ENCODE measurements at places on chromosomes 4 and X.

DNA sequence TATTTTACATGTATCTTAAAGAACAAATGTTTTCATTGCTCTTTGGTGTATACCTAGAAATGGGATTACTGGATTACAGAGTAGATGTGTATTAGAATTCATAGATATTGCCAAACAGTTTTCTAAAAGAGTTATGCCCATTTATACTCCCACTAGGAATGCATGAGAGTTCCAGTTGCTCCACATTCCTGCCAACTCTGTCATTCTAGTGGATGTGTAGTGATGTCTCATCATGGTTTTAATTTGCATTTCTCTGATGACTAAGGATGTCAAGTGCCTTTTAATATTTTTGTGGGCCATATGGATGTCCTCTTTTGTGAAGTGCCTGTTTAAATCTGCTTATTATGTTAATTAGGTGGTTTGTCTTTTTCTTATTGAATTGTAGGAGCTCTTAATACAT is 65.6 kb upstream of the BMP2K start:
- no peak for DNase-seq

DNA sequence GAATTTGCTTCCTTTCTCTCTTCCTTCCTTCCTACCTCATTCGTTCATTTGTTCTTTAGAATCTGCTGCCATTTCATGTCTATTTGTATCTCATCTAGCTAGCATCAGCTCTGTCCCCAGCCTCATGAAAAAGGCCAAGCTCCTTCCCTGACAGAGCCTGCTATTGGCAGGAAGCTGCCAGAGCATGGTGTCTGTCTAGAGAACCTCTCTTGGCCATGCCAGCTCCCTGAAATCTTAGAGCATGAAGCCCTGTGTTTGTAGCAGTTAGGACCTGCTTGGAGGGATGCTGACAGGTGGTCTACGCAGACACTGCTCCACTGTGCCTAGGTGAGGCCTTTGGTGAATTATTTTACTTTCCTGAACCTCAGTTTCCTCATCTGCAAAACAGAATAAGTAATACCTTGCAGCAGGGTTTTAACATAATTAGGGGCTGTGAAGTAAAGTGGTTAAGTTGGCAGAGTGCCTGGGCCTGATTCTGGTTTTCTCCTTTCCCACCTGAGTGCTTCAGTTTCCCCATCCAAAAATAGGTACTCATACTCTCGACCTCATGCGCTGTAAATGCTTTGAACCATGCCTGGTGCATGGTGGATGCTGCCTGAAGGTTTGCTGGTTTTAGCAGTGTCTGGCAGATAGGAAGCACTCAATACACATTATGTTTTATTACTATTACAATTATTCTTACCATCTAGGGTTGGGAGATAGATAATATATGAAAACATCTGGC is 4.7 kb downstream of the PTTG2 start:
- no peak for DNase-seq

GRCh38 chr4:7429601-7430078 is 5.1 kb downstream of the PSAPL1 start:
- no peak for DNase-seq

DNA sequence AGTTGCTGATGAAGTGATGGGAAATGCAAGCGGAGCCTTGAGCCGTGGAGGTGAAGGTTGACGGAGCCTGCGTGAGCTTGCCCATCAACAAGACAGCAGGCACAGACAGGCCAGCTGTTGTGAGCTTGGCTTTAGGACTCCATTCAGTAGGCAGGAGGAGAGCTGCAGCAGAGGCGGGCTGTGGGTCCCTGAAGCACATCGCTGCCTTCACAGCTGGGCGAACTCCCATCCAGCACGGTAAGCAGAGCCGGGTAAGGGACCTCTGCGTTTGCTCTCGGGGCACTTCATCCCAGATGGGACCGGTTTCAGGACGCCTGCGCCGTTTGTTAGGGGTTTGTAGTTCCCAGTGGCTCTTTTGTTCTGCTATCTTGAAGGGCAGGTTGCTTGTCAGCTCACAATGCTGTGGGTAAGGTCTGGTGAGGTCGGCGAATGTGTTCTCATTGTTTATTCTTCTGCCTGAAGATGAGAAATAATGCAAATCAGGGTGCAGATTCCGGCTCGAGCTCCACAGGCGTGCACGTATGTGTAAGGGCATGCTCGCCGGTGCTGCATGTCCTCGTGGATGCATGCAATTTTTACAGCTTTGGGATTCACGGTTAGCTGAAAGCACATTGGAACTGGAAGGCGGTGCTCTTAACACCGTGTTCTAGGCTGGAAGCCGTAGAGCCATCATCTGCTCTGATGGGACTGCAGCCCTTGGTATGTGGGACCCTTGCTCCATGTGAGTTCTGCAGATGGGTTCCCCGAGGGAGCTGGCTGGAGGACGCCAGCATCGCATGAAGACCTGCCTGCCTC is 54.6 kb upstream of the CLDN34 start:
- no peak for DNase-seq

DNA sequence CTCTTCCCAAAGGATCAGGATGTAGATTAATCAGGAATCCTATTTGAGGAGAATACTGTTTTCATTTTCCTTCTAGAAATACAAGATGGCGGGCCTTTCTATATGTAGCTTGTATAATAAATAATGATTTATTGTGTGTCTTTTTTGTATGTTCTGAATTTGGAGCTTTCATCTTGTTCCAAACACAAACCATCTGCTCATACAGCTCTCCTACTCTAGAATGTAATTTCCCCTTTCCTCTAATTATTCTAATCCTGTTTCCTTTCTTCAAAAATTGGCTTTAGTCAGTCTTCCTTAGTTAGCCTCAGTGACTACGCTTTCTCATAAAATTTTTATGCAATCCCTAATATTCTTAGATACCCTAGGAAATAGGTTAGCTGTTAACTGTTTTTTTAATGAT is 422.2 kb downstream of the INPP4B start:
- no peak for DNase-seq

GRCh38 chr4:170137466-170137865 is 47.7 kb upstream of the AADAT start:
- no peak for DNase-seq

GRCh38 chrX:41449615-41450014 is 2.5 kb downstream of the NYX start:
- no peak for DNase-seq

- DNase-seq, result no peak
Observed at GRCh38 chr4:155582971-155583437, 83.6 kb upstream of the GUCY1A1 start.

GRCh38 chr4:79864500-79865200 is 208.4 kb downstream of the ANTXR2 start:
- no peak for DNase-seq

- DNase-seq, result peak; percentile 23
Observed at GRCh38 chrX:119398974-119399771, at the start of gene SLC25A43. Gene SLC25A43, plus strand, starts transcription at chrX:119399336. Its CDS starts 68 bp downstream, at chrX:119399404.

- DNase-seq, result no peak
Observed at GRCh38 chr4:181951265-181951664, 291.9 kb upstream of the TENM3 start.

GRCh38 chrX:135327299-135327698 is 18.0 kb downstream of the ETDC start:
- DNase-seq, result no peak

GRCh38 chr4:164623099-164623498 is 130.8 kb upstream of the SMIM31 start:
- DNase-seq, result no peak

GRCh38 chrX:150038986-150039599 is 100.8 kb upstream of the EOLA2 start:
- DNase-seq, result no peak

GRCh38 chrX:72115380-72115779 is 16.3 kb downstream of the RTL5 start:
- no peak for DNase-seq

DNA sequence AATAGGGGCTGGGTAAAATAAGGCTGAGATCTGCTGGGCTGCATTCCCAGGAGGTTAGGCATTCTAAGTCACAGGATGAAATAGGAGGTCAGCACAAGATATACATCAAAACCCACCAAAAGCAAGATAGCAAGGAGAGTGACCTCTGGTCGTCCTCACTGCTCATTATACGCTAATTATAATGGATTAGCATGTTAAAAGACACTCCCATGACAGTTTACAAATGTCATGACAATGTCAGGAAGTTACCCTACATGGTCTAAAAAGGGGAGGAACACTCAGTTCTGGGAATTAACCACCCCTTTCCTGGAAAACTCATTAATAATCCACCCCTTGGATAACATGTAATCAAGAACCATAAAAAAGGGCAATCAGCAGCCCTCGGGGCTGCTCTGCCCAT is 403.6 kb downstream of the KCNIP4 start:
- no peak for DNase-seq

- no peak for DNase-seq
Observed at GRCh38 chrX:46268412-46268811, 276.8 kb downstream of the ZNF674 start.

GRCh38 chr4:146186596-146186995 is 11.1 kb downstream of the LSM6 start:
- DNase-seq, result no peak

GRCh38 chr4:45349859-45350258 is 623.5 kb upstream of the GNPDA2 start:
- no peak for DNase-seq

- DNase-seq, result no peak
Observed at GRCh38 chr4:3208826-3209225, 40.1 kb upstream of the MSANTD1 start.

- no peak for DNase-seq
Observed at GRCh38 chr4:113821856-113822255, 60.3 kb upstream of the CAMK2D start.

GRCh38 chr4:88446124-88446523 is 10.8 kb upstream of the HERC5 start:
- no peak for DNase-seq

- DNase-seq, result no peak
Observed at GRCh38 chr4:77481856-77482255, 123.8 kb upstream of the CXCL13 start.

GRCh38 chrX:143296521-143296920 is 220.8 kb downstream of the SPANXN3 start:
- no peak for DNase-seq

- DNase-seq, result no peak
Observed at GRCh38 chr4:12897954-12898353, 586.2 kb downstream of the RAB28 start.

DNA sequence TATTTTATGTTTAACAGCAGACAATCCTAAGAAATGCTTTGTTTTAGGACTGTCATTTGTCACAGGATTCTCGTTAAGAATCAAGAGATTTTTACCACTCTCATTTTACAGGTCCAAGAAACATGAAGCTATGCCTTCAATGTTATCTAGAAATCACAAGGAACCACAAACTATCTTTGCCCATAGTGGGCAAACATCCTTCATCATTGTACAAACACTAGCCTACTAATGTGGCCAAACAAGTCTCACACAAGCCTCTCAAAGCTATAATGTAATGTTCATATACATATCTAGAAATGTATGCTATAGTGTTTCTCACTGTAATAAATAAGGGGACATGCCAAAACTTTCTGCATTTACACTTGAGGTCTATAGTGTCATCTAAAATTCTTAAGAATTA is 26.8 kb downstream of the ZMAT1 start:
- no peak for DNase-seq

GRCh38 chrX:38260231-38260630 is 39.6 kb upstream of the SRPX start:
- DNase-seq, result no peak

- no peak for DNase-seq
Observed at GRCh38 chrX:117743469-117744251, 372.9 kb downstream of the KLHL13 start.

DNA sequence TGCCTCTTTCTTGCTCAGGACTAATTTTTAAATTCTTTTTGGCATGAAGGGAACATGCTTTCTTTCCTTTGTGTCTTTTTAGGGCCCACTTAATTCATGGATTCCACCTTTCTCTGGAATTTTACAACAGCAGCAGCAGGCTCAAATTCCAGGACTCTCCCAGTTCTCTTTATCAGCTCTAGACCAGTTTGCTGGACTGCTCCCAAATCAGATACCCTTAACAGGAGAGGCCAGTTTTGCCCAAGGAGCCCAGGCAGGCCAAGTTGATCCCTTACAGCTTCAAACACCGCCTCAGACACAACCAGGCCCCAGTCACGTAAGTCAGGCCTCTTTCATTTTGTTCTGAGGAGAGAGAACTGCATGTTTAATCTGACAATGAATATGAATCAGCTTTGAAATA is 2.3 kb downstream of the ODAM start:
- DNase-seq, result no peak

DNA sequence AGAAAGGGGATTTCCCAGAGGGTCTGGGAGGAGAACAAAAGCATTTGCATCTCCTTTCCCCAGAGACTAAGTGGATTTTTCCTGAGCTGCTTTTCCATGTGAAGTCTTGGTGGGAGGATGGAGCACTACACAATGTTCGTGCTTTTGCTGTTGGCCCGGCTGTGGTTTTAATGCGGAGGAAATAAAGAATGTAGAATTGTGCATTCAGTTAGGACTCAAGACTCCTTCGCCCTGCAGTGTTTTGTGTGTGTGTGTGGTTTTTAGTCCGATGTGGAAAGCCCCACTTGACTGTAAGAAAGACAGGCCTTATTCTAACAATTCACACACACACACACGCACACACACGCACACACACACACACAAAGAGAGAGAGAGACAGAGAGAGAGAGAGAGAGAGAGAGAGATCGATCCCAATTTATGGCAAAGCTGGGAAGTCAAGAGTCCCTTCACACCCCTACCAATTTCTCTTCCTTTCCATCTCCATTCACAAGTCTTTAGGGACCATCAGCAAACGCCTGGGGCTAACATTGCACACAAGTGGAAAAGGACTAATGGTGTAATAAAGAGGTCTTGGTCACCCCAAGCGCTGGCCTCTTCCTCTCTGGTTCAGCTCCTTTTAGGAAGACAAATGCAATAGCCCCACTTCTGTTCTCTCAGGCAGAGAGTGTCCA is 44.2 kb downstream of the CLDN34 start:
- DNase-seq, result no peak

DNA sequence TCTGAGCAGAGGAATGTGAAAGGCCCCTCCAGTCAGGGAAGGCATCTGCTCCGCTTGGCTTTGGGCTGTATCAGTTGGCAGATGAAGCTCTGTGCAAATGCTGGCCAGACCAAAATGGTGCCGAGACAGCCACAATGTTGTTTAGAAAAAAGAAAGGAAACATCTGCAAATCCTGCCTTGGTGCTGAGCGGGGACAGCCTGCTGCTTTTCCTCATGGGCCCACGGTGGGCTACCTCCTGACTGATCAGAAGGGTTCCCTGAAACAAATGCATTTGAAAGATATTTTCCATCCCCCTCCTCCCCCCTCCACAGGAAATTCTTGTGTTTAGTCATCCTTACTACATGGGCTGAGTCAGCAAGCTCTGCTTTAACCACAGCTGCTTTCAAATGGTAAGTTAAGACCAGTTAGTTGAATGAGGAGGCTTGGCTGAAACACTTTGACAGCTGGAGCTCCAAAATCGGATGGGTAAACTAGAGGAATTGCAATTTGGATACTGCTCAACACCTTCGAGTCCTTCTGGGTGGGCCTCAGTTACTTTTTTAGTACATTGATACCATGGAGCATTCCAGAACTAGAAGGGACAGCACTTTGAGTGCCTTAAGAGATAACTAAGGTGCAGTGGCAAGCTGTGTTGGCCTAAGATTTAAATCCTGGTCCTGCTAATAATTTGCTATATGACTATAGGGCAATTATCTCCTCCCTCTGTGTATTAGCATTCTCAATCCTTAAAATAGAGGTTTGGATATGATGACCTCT is 36.0 kb downstream of the PLAC1 start:
- DNase-seq, result no peak

- DNase-seq, result no peak
Observed at GRCh38 chr4:121070274-121070673, 2.1 kb downstream of the NDNF start.

- no peak for DNase-seq
Observed at GRCh38 chrX:9258421-9259104, 206.3 kb upstream of the TBL1X start.

- no peak for DNase-seq
Observed at GRCh38 chr4:153639833-153640802, 44.0 kb upstream of the TLR2 start.

GRCh38 chr4:150164956-150165629 is 86.8 kb downstream of the DCLK2 start:
- DNase-seq, result no peak

All from activated T-cell treated with anti-CD3 and anti-CD28 coated beads for 48 hours (primary cell).